Heart left ventricle (tissue), 16 donors: ENCODE measurements at places on chromosomes 1 and 21.

GRCh38 chr1:177227978-177228692 lies 57.4 kb downstream of the BRINP2 start:
- no peaks in the 10 kb centered on the region for H3K27me3 ChIP-seq
- no peak overlapping the region for H3K4me3 ChIP-seq
- no peaks in the 10 kb centered on the region for H3K4me1 ChIP-seq
- no peak overlapping the region for H3K27ac ChIP-seq
- DNase-seq, result no peak

DNA sequence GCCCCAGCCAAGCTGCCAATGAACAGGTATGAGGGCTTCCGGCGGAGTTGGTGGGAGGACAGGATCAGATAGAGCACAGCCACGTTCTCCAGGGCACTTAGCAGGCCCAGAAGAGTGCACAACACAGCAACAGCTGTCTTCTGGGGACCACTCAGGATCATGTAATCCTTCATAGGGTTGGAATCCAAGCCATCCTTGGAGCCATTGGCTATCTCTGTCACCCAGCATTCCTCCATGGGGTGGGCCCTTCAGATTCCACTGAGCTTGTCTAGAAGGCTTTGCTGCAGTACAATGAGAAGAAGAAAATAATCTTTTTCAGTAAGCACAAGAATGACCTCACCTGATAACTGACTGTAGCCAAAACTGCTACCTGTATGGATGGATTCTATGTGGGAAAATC lies 7.3 kb upstream of the FUCA1 start:
- no peaks in the 10 kb centered on the region for H3K27me3 ChIP-seq
- no peaks in the 10 kb centered on the region for H3K4me1 ChIP-seq
- DNase-seq, result no peak
- H3K4me3 ChIP-seq, result no peak overlapping the region
- no peaks in the 10 kb centered on the region for H3K36me3 ChIP-seq
- no peak overlapping the region for H3K27ac ChIP-seq

GRCh38 chr1:59499273-59499942 lies 202.5 kb downstream of the FGGY start:
- H3K27ac ChIP-seq, result no peak overlapping the region
- DNase-seq, result no peak
- no peaks in the 10 kb centered on the region for H3K36me3 ChIP-seq

DNA sequence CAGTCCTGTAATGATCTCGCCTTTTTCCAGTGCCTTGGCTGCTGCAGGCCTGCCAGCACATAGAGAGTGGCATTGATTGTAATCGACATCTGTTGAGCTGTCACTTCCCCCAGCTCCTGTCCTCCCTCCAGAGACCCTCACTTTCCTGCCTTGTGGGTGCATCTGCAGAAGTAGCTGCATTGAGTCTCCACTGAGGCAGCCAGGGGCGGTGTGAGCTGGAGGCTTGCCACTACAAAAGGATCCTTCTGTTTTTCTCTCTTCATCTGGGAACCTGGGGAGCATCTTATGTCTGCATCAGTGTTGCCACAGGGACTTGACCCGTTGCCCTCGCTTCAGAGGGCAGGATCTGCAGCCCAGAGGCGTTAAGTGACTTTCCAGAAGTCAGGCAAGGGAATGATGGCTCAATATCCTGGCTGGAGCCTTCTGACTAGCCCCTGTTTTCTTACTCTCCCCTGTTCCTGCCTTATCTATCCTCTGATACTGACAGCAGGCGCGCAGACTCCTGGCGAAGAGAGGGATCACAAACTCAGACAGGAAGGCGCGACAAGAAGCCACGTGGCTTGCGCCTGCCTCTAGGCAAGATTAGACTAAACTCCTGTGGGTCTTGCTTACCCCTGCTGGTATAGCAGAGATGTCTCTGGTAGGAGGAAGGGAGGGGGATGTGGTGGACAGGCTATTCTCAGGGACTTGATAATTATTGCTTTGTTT lies 13.3 kb upstream of the FMOD start:
- no peaks in the 10 kb centered on the region for H3K36me3 ChIP-seq
- H3K4me3 ChIP-seq, result no peak overlapping the region
- no peak for DNase-seq
- peaks cover 5% of the 10 kb centered on the region for H3K4me1 ChIP-seq
- H3K27me3 ChIP-seq, result no peaks in the 10 kb centered on the region

DNA sequence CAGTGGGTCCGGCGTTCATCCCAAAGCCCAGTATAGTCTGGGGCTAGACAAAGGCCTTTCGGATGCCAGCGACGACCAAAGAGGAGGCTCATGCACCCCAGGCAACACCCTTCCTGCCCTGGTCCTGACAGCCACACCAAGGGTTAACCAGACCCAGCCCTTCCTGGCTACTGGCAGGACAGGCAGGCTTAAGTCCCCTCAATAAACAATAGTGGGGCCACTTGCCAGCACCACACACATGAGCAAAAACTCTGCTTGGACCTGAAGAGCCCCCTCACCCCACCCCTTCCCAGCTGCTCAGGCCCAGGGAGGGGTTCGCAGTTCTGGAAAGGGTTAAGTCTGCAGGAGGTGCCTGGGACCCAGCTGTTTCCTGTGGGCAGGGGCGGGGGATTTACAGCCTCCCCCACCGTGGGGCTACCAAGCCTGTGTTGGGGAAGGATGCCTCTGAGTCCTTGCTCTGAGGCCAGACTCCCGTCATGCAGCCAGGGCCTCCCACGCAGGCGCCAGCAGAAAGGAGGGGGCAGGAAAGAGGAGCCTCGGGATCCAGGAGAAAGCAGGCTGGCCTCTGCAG lies 18.2 kb downstream of the PHLDA3 start:
- H3K36me3 ChIP-seq, result no peaks in the 10 kb centered on the region

GRCh38 chr1:169487133-169487532 lies 1.4 kb upstream of the SLC19A2 start:
- no peak for DNase-seq
- peaks cover 17% of the 10 kb centered on the region for H3K4me1 ChIP-seq
- no peaks in the 10 kb centered on the region for H3K27me3 ChIP-seq
- H3K27ac ChIP-seq, result peak overlapping the region; percentile 98
- H3K36me3 ChIP-seq, result no peaks in the 10 kb centered on the region
- H3K4me3 ChIP-seq, result peak overlapping the region; percentile 93

GRCh38 chr1:245025525-245025924 lies 129.3 kb upstream of the KIF26B start:
- H3K4me3 ChIP-seq, result no peak overlapping the region
- no peak overlapping the region for H3K27ac ChIP-seq
- no peak for DNase-seq
- H3K27me3 ChIP-seq, result no peaks in the 10 kb centered on the region
- H3K36me3 ChIP-seq, result peaks cover 1% of the 10 kb centered on the region
- H3K4me1 ChIP-seq, result no peaks in the 10 kb centered on the region

DNA sequence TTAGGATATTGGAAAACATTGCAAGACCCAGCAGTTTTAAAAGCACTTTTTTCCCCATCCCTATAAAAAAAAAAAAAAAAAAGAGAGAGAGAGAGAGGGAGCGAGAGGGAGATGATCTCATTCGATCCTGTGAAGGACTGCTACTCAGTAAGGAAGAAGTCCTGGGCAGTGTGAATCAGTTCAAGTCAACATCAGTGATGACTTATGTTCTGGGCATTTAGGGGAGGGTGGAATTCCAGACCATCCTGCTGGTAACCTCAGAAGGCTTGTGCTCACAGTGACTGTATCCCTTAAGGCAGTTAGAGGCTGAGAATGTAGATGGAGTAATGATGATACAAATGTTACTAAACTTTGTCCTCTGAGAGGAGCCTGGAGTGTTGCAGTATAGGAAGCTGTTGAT lies 151.4 kb downstream of the TGFB2 start:
- DNase-seq, result no peak
- no peaks in the 10 kb centered on the region for H3K27me3 ChIP-seq
- H3K4me1 ChIP-seq, result peaks cover 17% of the 10 kb centered on the region
- H3K36me3 ChIP-seq, result no peaks in the 10 kb centered on the region

DNA sequence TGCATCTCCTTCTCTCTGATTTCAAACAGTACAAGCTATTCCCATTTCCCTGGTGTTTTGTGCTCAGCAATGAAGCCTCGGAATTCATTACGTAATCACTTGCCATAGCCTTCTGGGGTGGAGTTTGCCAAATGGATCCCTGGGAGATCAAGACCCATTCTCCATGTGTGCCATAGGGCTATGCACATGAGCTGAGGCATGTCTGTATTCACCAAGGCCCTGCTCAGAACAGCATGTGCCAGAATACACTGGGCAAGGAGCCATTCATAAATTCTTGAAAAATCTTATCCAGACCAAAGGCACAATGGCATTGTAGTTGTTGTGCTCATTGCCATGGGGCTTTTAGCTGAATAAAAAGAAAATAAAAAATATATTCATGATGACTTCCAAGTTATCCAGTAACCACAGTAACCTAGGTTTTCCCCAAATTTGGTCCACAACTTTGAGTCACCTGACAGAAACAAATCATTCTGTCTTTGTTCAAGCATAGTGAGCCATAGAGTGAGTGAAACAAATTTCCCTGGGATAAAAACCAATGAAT lies 53.0 kb downstream of the CRB1 start:
- no peak overlapping the region for H3K4me3 ChIP-seq
- no peaks in the 10 kb centered on the region for H3K4me1 ChIP-seq
- no peak for DNase-seq
- no peaks in the 10 kb centered on the region for H3K27me3 ChIP-seq
- no peak overlapping the region for H3K27ac ChIP-seq
- H3K36me3 ChIP-seq, result no peaks in the 10 kb centered on the region

GRCh38 chr1:150995896-150996295 lies 10.8 kb downstream of the MINDY1 start:
- no peaks in the 10 kb centered on the region for H3K27me3 ChIP-seq
- H3K27ac ChIP-seq, result no peak overlapping the region
- peak overlapping the region; percentile 8 for H3K4me3 ChIP-seq
- no peak for DNase-seq
- no peaks in the 10 kb centered on the region for H3K36me3 ChIP-seq

DNA sequence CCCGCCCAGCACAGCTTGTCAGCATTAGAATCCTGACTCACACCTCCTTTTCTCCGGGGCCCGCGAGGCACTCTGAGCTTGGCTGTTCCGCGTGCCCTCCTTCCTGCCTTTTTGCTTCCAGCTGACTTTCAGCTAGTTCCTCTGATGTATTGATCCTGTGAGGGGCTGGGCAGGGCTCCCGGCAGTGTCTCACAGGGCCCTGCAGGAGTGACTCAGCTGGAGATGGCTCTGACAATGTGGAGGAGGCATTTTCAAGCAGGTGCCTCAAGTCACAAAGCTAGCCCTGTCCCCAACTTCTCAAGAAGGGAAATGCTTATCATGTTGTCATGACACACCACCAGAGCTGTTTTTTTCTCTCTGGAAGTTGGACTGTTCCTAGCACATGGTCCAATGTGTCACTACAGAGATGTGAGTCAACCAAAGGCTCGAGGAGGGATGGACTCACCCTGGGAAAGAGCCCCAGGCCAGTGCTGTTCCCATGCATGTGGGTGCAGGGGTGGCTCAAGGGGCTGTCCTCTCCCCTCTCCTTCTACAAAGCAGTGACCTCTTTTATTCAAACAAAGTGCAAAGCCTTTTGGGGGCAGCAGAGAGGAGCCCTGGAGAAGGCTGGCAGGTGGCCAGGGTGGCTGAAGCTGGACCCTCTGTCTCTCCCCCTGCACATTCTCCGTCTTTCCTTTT lies 30.6 kb downstream of the SYT6 start:
- no peak overlapping the region for H3K27ac ChIP-seq
- H3K36me3 ChIP-seq, result no peaks in the 10 kb centered on the region
- no peak for DNase-seq
- peaks cover 3% of the 10 kb centered on the region for H3K27me3 ChIP-seq

DNA sequence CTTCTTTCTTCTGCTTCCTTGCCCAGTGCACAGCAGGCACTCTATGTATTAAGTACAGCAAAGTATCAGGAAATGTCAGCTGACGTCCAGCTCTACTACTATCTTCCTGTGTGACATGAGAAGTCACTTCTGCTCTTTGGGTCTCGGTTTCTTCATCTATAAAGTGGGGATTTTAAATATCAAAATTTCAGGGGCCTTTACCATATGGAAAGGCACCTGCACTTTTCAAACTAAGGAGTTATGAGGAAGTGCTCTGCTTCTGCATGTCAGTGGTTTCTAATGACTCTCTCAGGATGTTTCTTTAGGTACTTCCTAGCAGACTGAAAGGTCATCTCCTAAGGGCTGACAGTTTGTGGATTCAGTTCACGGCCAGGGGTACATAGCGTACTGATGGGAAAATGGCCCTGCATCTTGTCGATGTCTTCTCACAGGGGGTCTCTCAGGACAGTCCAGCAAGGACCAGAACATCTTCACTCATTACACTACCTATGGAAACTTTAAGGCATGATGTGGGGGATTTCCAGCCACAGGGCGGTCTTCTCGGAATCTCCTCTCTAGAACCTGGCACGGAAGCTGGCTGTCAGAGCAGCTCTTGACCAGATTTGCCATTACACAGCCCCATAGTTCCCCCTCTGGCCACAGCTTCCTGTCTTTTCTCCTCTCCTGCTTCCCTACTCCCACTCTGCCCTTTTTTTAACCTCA lies 42.0 kb upstream of the MTF1 start:
- H3K4me1 ChIP-seq, result no peaks in the 10 kb centered on the region
- H3K27ac ChIP-seq, result no peak overlapping the region

GRCh38 chr1:81142099-81142826 lies 658.5 kb upstream of the ADGRL2 start:
- DNase-seq, result no peak
- H3K36me3 ChIP-seq, result no peaks in the 10 kb centered on the region
- H3K4me3 ChIP-seq, result no peak overlapping the region
- H3K4me1 ChIP-seq, result no peaks in the 10 kb centered on the region

GRCh38 chr1:168989985-168990384 lies 116.5 kb upstream of the ATP1B1 start:
- no peaks in the 10 kb centered on the region for H3K27me3 ChIP-seq
- H3K4me3 ChIP-seq, result no peak overlapping the region
- no peak overlapping the region for H3K27ac ChIP-seq
- DNase-seq, result no peak
- H3K4me1 ChIP-seq, result no peaks in the 10 kb centered on the region

GRCh38 chr1:54600947-54601721 lies 22.2 kb downstream of the FAM151A start:
- H3K4me3 ChIP-seq, result no peak overlapping the region
- peaks cover 71% of the 10 kb centered on the region for H3K36me3 ChIP-seq
- H3K27me3 ChIP-seq, result no peaks in the 10 kb centered on the region

DNA sequence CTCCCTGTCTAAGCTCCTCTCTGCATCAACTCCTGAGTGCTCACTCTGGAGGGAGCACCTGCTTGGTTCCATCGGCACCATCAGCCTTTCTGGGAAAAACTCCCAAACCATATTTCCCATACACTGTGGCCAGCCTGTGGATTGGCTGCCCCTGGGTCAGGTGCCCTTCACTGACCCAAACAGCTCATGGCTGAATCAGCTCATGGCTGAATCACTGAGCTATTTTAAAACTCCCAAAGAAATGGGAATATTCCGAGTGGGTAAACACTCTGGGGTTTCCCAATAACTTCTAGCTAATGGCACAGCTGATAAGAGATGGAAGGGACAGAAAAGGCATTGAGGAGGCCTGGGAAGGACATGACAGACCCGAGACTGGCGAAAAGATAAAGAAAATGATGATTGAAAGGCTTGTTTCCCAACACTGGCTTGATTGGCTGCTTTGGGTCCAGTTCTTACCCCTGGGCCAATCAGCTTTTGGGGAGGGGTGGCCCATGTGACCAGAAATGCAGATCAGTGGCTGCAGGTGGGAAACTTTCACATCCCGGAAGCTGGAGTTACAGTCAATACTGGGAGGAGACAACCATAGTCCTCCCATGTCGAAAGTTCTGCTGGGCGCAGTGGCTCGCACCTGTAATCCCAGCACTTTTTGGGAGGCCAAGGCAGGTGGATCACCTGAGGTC lies 37.3 kb upstream of the KAZN start:
- no peaks in the 10 kb centered on the region for H3K36me3 ChIP-seq
- no peaks in the 10 kb centered on the region for H3K27me3 ChIP-seq
- H3K4me1 ChIP-seq, result no peaks in the 10 kb centered on the region

GRCh38 chr1:85448358-85448757 lies 16.6 kb downstream of the DDAH1 start:
- no peak overlapping the region for H3K4me3 ChIP-seq
- H3K36me3 ChIP-seq, result no peaks in the 10 kb centered on the region
- peaks cover 19% of the 10 kb centered on the region for H3K4me1 ChIP-seq
- H3K27me3 ChIP-seq, result no peaks in the 10 kb centered on the region
